ENCODE measurements at places on chromosomes 1 and 21. TPM values are rescaled to one million over a fixed set of nuclear protein-coding genes. Genes with fewer than 3 reads are reported as not detected.

Gene DPM3
- total RNA-seq, result 47.8 TPM

GRCh38 chr1:8162168-8162567 is 136.1 kb upstream of the ERRFI1 start:
- no peak for DNase-seq

DNA sequence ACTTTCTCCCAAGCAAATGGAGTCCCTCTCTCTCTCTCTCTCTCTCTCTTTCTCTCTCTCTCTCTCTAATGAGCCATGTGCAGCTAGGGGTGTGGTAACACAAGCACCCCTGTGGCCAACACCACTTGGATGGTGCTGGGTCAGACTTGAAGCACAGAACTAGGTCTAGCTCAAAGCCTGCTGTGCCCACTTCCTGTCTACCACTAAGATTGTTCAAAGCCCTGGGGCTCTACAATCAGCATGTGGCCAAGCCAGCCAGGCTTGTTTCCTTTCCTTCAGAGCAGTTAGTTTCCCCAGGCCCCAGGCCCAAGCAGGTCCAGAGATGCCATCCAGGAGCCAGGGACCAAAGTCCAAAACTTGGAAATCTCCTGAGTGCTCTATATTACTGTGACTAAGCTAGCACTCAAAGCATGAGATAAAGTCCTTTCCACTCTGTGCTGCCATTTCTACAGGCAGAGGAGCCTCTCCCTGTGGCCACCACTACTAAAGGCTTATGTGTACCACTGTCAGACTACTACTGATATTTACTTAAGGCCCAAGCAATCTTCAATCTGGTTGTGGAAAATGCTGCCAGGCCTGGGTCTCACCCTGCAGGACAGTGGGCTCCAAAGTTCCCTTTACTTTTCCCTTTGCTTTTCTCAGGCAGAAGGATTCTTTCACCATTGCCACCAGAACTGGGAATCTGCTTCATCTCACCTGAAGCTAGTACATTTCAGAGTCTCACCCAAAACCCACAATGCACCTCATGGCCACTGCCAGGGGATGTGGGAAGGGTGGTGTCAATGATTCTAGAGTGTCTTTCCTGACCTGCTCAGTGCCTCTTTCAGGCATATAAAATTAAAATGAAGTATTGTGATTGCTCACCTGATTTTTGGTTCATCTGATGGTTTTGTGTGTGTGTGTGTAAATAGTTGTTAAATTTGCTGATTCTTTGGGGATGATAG is 999.5 kb downstream of the NCAM2 start:
- no peak for DNase-seq

DNA sequence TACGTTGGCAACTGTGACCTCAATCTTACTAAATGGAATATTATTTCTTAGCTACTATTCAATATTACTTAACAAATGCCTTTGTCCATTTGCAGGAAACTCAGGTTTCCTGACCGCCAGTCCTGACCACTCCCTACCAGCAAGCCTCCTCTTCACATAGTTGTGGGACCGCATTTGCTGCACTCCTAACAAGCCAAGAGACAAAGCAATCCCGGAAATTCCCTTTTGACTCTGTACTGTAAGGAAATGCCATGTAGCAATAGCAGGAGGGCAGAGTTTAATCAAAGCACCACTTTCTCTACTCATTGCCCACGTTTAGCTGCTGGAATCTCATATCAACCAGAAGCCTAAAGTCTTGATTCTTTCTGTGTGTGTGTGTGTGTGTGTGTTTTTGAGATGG is 28.1 kb upstream of the ACBD6 start:
- DNase-seq, result no peak

GRCh38 chr1:52691821-52692220 is 6.3 kb downstream of the COA7 start:
- no peak for DNase-seq

DNA sequence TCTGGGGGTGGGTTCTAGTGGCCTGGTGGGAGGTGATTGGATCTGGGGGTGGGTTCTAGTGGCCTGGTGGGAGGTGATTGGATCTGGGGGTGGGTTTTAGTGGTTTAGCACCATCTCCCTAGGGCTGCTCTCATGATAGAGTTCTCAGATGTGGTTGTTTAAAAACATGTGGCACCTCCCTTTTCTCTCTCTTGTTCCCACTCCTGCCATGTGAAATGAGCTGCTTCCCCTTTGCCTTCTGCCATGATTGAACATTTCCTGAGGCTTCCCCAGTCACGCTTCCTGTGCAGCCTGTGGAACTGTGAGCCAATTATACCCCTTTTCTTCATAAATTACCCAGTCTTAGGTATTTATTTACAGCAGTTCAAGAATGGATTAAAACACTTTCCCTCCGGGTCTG is 327.3 kb upstream of the AJAP1 start:
- DNase-seq, result no peak

Measured in right atrium auricular region (tissue), 2 donors.